ENCODE measurements at places on chromosomes 3 and 15.

GRCh38 chr15:92226020-92226612 lies 167.6 kb upstream of the ST8SIA2 start:
- no peak for DNase-seq

DNA sequence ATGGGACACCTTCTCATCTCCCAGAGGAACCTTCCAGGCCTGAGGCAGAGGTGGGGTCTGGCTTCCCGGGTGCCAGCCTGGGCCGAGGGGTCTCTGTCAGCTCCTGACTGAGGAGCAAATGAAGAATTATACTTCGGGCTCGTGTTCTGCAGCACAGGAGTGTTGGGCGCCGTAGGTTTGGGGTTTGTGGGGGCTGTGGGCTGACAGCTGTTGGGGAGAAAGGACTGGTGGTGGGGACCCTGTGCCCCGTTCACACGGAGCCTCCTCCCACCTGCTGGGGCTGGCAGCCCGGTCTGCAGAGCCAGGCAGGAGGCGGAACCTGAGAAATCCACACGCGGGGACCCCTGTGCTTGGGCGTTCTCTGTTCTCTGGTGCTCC lies 59.7 kb downstream of the ADAMTS7 start:
- no peak for DNase-seq

DNA sequence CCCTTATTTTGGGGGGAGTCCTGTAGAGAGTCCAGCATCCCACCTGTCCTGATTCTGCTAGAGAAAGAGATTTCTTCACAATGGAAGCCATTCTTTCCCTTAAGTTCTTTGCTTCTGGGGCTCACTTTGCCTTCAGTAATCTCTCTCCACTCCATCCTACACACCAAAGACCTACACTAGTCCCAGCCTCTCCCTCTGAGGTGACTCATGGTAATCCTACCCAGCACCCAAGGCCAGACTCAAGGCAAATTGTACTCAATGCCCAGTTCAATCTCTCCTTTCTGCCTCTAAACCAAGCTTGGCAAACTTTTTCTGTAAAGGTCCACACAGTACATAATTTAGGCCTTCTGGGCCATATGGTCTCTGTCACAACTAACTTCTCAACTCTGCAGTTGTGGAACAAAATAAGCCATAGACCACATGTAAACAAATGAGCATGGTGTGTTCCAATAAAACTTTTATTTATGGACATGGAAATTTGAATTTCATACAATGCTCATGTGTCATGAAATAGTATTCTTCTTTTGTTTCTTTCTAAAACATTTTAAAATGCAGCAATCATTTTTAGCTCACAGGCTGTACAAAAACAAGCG lies 72.5 kb downstream of the MRPL46 start:
- no peak for DNase-seq

DNA sequence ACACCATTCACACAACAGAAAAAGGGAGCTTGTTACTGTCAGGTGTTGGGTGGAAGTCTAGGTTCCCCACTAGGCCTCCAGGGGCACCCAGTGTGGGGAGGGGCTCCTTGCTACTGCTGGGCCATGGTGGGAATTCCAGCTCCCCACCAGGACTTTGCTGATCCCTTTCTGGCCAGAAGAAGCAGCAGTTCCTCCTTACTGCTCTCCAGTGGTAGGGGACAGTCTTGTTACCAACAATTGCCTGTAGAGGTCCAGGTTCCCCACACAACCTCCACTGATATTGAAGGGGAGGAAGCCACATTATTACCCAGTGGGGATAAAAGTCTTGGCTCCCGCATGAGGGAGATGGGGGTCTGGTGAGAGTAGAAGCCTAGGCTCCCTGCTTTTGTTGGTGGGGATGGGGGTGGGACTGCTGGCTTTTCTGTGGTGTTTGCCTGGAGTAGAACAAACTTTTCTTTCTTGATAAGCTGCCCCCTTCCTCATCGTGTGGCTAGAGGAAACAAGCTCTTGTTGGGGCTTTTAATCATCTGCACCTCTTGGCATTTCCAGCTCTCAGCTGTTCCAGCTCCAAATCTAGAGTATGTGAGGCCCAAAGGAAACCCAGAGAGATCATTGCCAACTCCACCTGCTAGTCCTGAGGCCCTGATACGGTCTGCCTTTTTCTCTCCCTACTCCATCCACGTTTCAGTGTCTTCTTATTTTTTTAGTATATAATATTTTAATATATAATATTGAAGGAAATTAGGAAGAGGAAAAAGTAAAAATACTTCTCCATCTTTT lies 824.2 kb downstream of the AGBL1 start:
- DNase-seq = no peak

- DNase-seq = no peak
These were observed 941.4 kb downstream of the PLOD2 start for GRCh38 chr3:145219355-145220235.

DNA sequence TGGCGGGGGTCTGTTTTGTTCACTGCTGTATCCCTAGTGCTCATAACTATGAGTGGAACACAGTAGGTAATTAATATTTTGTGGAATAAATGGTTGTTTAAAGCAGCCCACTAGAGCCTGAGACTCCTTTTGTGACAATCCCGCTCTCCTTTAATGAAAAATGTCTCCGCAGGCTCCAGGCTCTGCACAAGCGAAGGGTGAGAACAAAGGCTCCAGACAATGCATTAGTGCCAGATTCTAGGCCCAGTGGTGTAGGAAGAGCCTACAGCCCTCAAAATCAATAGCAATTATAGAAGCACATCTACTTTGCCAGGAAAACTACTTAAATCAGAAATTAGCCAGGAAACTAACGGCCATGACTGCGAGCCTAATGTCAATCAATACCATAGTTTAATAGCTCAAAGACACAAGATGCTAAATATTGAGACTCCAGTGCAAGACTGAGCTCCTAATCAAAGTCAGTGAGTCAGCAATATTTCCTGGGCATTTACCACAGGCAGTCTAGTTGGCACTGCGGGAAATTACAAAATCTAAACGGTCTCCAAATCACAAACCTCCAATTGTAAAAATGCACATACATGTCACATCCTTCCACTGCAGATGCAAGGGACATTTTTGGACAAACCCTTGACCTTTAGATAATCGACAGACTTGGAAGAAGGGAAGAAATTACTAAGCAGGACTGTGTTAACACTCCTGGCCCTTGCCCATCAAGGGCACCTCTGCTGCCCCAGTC lies 2.3 kb downstream of the ANXA2 start:
- no peak for DNase-seq
